ENCODE measurements at places on chromosomes 6 and 20. TPM values are rescaled to one million over a fixed set of nuclear protein-coding genes. Genes with fewer than 3 reads are reported as not detected.

PSMB9 gene
- 11.5 TPM for total RNA-seq

OPN5 gene
- total RNA-seq = not detected

- peak; percentile 43 for DNase-seq
These were observed 490.4 kb downstream of the CDKAL1 start for GRCh38 chr6:21024616-21025015.

DNA sequence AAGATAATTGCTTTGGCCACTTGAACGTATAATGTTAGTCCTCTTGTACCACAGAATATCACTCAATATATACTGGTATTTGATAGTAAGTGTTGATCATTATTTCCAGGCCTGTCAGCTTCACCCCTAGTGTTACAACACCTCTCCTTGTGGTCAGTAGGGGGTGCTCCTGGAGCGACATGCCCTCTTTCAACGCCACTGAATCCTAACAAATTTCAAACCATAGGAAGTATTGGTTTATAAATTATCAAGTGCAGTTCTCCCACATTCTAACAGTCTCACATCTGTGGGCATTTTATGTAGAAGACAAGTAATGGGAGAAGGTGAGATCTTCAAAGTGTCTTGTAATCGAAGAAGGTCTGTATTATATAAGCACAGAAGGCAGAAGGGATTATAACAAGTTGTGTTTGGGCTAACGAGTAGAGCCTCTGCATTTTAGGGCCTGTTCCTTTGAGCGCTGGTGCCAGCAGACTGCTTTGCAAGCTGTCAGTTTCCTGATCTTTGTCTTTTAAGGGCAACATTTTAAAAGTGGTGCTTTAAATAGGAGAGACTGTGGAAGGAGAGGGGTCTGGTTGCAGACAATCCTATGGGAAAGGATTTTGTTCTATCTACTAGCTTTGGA lies 57.1 kb upstream of the CEP162 start:
- DNase-seq = peak; percentile 37

DNA sequence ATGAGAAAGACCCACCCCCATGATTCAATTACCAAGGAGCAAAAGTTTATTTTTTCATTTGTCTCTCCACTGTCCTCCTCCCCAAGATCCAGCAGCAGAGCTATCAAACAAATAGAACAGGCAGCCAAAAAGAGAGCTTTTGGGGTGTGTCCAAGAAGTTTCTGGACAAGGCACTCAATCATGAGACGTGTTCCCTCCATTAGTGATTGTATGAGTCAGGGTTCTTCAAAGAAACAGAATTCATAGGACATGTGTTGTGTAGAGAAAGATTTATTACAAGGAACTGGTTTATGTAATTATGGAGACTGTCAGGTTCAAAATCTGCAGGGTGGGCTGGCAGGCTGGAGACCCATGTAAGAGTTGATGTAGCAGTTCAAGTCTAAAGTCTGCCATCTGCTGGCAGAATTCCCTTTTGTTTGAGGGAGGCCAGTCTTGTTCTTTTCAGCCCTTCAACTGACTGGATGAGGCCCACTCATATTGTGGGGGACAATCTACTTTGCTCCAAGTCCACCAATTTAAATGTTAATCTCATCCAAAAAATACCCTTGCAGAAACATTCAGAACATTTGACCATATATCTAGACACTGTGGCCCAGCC lies 248.1 kb upstream of the OPRM1 start:
- DNase-seq = peak; percentile 37

GRCh38 chr6:30681766-30682142 lies 4.7 kb downstream of the PPP1R18 start:
- DNase-seq = no peak

GRCh38 chr20:20303320-20303719 lies 64.6 kb upstream of the INSM1 start:
- no peak for DNase-seq

- no peak for DNase-seq
These were observed 417.0 kb upstream of the JAG1 start for GRCh38 chr20:11090751-11091150.

GRCh38 chr20:39607141-39607540 lies 645.0 kb downstream of the DHX35 start:
- DNase-seq = peak; percentile 15

Data from fibroblast of the aortic adventitia (primary cell).